ENCODE measurements at places on chromosomes 5 and 9.

GRCh38 chr9:97769208-97769607, 72.1 kb upstream of the XPA start:
- DNase-seq: no peak

GRCh38 chr5:60701321-60701968, 1.5 kb upstream of the DEPDC1B start:
- no peak for DNase-seq

DNA sequence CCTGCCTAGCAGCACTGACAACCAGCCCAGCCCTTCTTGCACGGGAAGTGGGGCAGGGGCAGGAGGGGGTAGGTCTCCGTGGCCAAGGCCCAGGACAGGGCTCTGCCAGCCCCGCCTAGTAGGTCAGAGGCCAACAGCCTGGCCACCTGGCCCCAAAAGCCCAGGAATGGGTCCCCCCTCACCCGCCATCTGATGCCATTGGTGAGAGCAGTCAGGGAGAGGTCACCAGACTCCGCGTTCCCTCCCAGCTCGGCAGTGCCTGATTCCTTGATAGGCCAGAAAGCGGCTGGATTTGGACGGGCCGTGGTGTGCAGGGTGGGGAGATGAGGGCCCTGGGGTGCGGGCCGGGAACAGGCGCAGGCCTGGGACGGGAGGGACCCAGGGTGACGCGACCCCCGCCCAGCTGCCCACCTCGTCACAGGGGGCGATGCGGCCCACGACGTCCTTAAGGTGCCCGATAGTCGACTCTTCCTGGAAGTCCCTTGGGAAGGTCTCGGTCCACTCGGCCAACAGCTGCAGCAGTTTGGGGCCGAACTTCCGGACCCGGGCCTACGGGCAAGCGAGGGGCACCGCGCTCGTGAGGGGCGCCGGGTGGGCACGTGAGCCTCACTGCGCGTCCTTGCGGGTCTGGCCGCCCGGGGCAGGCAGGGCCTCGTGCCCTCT, 64.5 kb upstream of the RNF130 start:
- DNase-seq: no peak

GRCh38 chr5:60794691-60795090, 49.4 kb downstream of the ELOVL7 start:
- DNase-seq: no peak

DNA sequence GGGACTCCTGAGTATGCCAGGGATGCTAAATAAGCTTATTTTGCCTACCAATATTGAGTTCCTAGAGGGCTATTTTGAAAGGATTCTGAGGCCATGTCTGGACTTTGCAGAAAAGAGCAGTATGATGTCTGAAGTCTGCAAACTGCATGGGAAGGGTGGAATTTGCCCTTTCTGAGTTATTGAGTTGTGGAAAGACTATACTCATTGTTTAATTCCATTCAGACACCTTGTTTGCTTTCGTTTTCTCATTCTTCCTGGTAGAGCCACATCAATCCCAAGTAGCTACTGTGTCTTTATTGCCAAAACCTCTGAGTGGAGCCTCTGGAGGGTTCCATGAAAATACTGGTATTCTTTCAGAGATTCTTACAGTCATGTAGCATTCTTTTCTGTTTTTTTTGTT, 50.9 kb upstream of the PPP1R2B start:
- DNase-seq: no peak

GRCh38 chr5:100566382-100567141, 31.4 kb downstream of the FAM174A start:
- DNase-seq: no peak

DNA sequence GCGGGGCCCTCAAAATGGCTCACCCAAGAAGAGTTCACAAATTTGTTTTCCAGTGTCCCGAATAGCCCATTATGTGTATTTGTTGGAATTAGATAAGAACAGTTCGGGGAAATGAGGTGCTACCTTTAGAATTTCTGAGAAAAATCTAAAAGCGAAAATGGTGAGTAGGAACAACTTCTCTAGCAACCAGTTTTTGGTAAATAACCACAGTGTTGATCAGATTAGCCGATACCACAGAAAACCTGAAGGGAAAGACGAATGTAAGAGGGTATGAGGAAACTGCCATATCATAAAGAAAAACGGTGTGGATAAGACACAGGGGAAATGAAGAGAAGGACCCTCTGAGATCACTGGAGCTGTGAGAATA, 31.0 kb downstream of the ADAM19 start:
- DNase-seq: no peak

DNA sequence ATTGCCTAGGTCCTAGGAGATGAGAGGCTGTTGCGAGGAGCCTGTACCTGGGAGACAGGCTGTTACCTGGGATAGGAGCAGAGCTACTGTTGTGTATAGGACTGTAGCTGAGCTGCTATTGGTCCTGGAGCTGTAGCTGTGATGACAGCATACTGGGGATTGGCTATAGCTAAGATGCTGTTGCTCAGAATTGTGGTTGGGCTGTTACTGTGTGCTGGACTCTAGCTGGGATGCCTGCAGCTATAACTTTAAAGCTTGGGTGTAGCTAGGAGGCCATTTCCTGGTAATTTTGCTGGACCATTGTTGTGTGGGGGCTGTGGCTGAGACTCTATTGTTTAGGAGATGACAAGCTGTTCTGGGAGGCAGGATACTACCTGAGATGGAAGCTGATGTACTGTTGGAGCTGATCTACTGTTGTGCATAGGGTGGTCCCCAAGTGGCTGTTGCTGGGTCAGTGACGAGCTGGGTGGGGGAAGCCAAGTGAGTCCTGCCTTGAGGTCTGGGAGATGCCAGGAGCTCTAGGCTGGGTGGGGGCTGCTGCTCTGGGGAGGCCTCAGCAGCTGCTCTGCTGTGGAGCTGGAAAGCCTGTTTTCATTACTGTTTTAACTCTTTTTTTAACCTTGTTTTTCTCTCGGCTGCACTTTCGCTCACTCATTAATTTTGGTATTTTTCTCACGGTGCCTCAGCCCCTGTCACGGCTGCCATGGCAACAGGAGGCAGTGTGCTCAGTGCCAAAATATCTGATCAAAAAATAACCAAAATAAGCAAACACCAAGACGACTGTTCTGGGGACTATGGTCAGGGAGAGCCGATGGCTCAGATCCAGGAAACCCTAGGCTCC, 3.0 kb upstream of the PCDH1 start:
- no peak for DNase-seq

DNA sequence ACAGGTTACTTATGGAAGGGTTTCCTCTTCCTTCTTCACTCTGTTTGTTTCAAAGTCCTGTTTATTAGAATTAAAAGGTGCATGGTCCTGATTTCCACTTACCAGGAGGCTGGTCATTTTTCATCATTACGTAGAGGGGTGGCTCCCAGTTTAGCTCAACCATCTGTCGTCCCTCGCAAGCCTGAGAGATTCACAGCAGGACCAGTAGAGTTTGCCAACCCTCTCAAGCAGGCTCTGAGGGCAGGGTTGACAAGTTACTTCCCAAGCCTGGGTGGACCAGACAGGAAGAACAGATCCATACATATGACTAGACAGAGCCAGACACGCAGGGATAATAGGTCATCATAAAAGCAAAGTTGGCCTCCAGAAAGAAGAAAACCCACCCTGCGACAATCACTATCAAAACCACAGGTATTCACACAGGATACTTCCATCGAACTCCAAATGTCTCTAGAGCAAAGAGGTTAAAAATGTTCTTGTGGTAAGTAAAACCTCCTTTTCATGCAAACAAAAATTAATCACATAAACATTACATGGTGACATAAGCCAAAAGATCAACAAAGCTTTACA, 151.9 kb downstream of the ELAVL2 start:
- DNase-seq: no peak

GRCh38 chr5:55533521-55534435, 986 bp downstream of the PLPP1 start:
- no peak for DNase-seq

DNA sequence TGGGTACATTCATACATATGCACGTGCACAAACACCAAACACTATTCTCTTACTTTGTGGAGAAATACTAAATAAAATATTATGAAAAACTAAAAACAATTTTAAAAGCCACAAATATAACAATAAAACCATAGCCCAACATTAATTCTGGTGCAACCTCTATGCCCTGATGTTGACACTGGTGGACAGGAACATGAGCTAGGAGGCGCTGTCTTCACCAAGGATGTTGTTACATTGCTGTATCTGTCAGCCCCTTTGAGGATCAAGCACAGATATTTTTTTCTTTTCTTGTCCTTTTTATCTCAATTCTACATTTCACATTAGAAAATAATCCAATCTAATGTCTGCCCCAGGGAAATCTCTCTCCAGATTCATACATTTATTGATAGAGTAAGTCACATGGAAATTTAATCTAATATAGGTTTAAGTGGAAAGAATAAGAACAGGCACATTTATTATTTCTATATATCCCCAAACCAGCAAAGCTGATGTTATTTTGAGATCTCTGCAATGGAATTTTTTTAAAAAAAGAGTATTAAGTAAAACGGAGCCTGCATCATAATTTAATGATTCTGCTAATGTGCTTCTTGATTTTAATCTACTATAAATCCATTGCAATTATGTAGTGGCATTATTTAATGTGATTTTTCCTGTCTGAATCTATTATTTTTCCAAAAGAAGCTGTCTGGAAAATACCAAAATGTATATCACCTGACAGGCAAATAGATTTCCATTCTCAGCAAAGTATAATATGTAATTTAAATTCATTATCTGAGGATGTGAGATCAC, 716.5 kb downstream of the MTRR start:
- DNase-seq: no peak

GRCh38 chr9:4585135-4585534, 77.0 kb upstream of the PLPP6 start:
- no peak for DNase-seq

GRCh38 chr9:95101326-95101725, 216.2 kb downstream of the FANCC start:
- no peak for DNase-seq

- no peak for DNase-seq
Observed at GRCh38 chr5:96402500-96402899, 30.5 kb downstream of the PCSK1 start.

DNA sequence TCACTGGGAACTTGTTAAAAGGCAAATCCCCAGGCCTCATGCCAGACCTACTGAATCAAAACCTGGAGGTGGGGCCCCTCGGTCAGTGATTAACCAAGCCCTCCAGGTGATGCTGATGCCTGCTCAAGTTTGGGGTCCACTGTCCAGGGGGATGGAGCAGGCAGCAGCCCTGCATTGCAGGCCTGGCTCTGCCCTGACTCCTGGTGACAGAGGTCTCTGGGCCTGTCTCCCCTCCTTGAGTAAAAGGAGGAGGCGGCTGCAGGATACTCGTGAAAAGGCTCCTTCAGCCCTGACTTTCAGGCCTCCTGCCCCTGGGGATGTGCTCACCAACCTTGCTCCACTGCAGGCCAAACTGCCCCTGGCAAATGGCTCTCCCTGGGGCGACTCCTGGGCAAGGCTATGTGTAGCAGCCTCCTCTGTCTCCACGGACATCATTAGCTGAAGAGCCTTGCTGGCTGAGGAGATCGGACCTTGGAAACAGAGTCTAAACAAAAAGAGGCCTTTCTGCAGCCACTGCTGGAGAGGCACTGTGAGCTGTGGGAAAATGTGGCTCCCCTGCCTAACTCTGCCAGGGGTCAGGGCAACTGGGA, 134.8 kb upstream of the ALDH1B1 start:
- no peak for DNase-seq

DNA sequence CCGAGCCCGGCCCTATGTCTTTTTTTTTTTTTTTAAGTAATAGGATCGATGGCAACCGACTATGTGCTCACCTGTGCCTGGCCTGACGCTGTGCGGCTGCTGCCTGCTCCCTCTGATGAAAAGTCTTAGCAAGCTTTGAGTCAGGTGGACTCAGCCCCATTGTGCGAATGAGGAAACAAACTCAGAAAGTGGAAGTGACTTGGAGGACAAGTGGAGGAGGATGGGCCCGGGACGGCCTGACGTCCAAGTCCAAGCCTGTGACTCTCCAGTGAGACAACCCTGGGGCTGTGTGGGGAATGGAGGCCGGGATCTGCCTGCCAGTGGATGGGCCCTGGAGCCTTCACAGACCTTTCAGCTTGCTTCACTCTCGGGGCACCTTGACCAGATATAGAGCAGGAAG, 57.9 kb downstream of the EXD3 start:
- DNase-seq: no peak

DNA sequence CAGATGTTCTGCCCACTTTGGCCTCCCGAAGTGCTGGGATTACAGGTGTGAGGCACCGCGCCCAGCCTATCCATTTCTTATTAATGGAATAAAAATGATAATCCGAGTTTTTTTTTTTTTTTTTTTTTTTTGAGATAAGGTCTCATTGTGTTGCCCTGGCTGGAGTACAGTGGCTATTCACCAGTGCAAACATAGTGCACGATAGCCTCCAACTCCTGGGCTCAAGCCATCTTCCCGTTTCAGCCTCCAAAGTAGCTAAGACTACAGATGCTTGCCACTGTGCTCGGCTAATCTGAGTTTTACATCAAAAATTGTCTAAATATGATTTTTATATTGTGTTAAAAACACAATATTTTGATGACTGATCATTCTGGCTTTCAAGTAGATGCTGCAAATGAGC, 6.6 kb downstream of the GPR107 start:
- DNase-seq: no peak

DNA sequence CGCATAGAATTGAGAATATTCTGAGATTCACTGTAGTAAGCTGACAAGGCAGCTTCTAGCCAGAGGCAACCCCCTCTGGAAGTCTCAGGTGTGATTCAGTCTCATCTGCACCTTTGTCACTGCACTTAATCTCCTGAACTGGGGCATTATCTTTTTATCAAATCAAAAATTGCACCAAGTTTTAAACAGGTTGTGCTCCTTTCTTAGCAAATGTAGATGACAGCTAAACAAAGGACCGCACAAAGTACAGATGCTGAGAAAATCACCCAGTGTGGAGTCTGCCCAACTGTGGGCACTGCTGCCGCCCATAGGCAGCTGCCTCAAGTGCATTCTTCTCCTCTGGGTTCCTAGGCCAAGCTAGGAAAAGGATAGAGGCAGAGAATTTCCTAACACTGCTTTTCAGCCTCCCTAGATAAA, 51.1 kb downstream of the STARD4 start:
- DNase-seq: no peak

DNA sequence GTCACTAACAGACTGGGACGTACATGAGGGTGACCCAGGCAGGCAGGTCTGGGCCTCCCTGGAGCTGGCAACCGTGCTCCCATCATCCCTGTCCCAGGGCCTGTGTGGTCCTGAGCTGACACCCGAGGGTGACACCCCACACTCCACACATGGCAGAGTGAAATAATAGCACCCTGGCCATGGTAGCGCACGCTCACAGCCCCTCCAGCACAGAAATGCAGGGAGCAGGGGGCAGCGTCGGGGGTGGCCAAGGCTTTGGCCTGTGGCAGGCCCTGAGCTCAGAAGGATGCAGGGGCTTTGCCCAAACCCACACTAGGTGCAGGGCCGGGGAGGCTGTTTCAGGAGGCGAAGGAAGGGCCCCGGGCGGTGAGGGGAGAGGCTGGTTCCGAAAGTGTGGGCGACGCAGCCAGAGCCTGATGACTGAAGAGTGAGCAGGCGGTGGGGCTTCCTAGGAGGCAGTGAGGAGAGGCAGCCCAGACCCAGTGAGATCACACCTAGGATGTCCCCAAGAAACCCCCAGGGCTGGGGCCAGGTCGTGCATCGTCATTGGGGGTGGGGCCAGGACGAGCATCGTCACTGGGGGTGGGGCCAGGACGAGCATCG, 12.9 kb downstream of the OR2V2 start:
- DNase-seq: peak; percentile 80

Data from T follicular helper cell (primary cell).